ENCODE measurements at places on chromosomes 1 and 21. TPM values are rescaled to one million over a fixed set of nuclear protein-coding genes. Genes with fewer than 3 reads are reported as not detected.

The PLA2G5 gene
- 0.78 TPM for total RNA-seq

DNA sequence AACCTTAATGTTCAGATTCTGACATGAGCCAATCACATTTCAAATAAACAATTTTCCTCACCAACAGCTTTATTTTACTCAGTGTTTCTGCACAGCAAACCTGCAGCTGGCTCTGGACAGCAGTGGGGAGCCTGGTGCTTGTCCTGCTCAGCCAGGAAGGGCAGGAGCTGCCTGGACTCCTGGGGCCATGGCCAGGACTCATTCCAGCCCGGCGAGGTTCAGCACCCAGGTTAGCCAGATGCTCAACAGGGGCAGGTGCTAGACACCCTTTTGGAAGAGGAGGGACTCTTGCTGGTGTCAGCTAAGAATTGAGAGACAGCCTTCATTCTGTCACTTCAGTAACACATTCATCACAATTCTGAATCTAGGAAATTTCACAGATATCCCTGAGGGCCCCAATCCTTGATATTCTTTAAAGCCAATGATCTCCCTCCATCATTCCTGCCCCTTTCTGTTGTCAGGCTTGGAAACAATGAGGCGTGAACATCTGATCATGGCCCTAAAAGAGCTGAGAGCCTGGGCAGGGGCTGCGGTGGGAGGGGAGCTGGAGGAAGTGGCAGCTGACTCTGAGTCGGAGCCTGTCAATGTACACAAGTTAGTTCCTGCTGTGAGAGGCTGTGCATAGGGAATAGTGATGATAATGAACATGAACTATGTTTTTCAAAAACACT is 251.3 kb downstream of the SDCCAG8 start:
- DNase-seq: no peak

- DNase-seq: peak; percentile 43
Observed at GRCh38 chr1:66333466-66334199, 200.3 kb upstream of the SGIP1 start.

GRCh38 chr1:150809651-150810050 is 1.6 kb upstream of the CTSK start:
- no peak for DNase-seq

GRCh38 chr1:107359472-107360241 is 218.8 kb downstream of the NTNG1 start:
- no peak for DNase-seq

GRCh38 chr1:51584021-51584420 is 32.9 kb upstream of the OSBPL9 start:
- DNase-seq: no peak

DNA sequence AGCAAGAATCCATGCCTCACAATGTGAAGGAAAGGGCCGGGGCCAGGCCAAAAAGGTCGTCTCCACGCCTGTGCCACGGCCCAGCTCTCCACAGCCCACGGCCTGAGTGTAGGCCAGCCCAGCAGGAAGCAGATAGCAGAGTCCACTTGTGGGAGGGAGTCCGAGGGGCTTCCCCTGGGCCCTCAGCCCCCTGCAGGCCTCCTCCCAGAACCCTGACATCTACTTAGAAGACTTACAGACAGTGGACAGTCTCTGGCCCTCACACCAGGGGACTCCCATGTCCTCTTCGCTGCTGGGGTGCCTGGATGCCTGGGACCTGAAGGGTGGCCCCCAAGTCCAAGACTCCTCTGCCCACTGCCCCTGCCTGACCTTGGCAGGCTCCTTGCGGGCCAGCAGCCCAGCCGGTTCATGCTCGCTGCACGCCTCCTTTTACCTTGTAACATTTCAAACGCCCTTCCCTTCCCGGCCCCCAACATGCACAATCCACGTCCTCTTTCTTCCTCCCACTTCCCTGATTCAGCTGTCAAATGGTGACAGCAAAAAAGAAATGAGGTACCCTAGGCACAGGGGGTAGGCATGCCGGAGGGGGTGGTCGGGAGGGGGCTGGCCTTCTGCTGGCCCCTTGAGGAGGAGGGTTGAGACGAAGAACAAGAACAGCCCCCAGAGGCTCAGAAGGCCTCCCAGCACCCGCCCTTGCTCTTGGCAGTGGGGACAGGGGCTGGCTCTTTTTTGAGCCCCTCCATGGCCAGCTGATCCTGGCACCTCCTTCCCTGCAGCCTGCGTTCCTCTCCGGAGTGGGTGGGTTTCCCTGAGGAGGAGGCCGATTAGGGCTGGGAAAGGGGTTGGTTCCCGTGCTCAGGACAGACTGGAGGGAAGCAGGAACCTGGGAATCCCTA is 997 bp upstream of the PTPN7 start:
- DNase-seq: no peak

The FAM177B gene
- 4.1 TPM for total RNA-seq

DNA sequence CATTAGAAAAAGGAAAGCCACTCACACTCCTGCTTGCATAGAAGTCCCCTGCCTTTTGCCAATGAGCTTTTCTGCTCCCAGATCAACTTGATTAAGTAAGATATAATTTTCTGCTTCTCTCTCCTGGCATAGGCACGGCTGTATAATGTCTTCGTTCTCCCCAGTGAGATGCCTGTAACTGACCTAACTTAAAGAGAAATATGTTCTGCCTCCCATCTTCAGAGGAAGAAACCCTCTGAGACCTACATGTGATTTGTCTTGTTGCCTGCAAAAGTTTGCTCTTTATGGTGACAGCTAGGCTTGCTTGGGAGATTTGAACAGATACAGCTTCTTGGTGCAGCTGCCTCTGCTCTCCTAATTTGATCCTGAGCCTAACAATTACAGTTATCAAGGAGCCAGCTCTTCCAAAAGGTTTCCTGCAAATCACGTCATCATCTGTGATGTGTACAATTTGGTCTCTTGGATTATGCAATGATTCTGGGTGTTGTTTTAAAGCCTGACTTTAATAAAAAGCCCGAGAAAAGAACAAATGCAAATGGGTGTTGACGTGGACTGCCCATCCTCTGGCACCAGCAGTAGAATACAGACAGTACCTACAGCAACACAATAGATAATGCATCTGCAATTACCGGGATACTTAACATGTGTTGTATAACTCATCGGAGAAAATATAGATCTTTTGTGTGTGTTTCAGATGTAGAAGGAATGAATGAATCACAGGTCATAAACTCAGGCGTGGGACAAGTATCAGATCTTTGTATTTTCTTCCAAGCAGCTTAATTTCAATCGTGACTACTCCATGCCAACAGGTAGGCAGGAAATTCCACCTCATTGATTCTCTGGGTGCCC is 76.2 kb upstream of the KAZN start:
- no peak for DNase-seq

- no peak for DNase-seq
Observed at GRCh38 chr1:89998306-89998705, 3.4 kb downstream of the ZNF326 start.

The CLEC20A gene
- not detected for total RNA-seq

DNA sequence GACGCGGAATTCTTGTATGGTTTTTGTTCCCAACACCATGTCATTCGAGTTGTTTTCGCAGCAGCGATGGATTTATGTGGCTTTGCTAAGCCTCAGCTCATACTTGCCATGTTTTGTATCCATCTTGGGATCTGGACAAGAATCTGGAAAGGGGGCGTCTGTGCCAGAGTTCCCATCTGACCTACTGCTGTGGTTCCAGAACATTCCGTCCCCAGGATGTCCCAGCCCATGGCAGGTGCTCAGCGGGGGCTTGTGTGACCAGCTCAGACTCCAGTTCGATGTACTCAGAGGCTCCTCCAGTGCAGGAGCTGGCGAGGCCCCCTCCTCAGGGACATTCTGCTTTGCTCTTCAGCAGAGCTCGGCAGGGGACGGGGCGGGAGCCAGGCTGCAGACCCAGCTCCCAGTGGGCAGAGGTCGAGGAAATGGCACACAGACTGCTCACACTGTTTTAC is 24.0 kb upstream of the ADARB1 start:
- no peak for DNase-seq

DNA sequence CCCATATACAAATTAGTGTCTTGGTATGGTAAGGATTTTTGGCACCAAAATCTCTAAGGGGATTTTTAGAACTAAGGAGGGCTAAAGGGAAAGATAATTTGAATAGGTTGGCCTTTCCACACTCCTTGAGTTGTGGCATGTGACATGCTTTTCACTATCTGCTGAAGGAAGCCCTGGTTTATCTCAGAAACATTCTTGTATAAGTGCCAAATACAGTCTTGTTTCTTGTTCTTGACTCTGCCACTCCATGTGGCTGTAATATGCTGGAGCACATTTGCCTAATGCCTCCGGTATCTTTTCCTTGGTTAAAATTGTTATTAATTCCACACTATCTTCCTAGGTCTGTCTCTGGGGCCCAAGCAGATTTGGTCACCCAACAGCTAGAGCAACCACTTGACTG is 457.0 kb downstream of the USP25 start:
- DNase-seq: no peak

GRCh38 chr1:203678943-203679661 is 52.5 kb downstream of the ATP2B4 start:
- no peak for DNase-seq

DNA sequence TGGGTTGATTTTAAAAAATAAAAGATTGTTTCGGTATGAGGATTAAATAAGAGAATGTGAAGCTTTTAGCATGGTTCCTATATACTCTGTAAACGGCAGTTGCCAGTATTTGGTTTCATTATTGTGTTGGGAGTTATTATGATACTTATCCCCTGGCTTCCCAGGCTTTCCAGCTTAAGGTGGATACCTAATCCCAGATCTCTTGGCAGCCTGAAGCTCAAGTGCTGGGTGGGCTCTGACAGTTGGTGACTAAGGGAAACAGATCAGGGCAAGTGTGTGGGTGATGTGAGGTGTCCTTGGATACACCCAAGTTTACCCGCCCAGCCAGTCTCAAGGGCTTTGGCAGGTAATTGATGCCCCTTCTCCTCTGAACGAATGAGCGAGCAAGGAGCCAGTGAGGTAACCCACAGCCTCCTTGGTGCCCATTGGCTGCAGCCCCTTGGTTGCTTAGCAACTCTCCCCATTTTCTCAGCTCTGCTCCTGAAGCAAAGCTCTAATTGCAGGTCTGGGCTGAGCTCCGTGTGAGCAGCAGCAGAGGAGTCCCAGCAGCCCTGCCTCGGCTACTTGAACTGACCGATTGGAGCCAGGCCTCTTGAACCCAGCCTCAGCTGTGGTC is 6.1 kb downstream of the IPO13 start:
- no peak for DNase-seq

GRCh38 chr1:68608289-68608688 is 111.4 kb upstream of the DEPDC1 start:
- DNase-seq: no peak

DNA sequence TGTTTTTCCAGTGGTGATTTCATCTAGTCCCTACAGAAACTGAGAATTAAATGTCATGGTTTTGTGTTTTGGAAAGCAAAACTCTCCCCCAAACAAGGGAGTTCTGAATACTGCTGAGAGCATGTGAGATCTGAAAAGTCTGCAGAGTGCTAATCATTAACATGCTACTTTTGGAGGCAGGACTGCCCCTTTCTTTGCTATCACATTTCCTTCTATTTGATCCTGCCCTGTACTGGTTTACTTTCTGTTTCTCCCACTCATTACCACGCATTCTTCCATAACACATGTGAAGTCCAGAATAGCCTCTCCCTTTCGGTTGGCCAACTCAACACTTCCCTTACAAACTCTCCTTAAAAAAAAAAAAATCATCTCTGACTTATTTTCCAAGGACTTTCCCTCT is 63.6 kb downstream of the GADD45A start:
- no peak for DNase-seq

All from mucosa of descending colon (tissue), 3 donors.